Forelimb muscle (tissue), 1 donor: ENCODE measurements at places on chromosomes 7 and 10. TPM values are rescaled to one million over a fixed set of nuclear protein-coding genes. Genes with fewer than 3 reads are reported as not detected.
A peak's percentile ranks its signal among the peaks of the same experiment; 100 is the strongest.

LRRN3 gene
- 7.0 TPM for polyA plus RNA-seq

GRCh38 chr10:71957546-71958275 is 6.5 kb upstream of the CHST3 start:
- no peak for DNase-seq

DNA sequence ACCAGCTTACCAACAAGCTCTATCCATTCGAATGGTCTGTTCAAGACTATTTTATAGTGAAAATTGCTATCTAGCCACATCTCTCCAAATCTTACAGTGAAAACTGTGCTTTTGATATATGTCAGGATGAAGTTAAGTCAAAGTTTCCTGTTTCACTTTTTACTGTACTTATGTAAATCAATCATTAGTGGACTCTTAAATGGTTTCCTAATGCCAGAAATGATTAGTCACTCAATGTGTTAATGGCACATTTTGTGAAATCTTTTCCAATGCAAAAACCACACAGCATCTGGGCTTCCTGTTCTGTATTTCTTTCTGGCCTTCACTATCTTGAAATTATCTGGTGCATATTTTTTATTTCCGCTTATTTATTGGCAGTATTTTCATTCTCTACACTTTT is 87.3 kb upstream of the STEAP1B start:
- DNase-seq, result no peak

DNA sequence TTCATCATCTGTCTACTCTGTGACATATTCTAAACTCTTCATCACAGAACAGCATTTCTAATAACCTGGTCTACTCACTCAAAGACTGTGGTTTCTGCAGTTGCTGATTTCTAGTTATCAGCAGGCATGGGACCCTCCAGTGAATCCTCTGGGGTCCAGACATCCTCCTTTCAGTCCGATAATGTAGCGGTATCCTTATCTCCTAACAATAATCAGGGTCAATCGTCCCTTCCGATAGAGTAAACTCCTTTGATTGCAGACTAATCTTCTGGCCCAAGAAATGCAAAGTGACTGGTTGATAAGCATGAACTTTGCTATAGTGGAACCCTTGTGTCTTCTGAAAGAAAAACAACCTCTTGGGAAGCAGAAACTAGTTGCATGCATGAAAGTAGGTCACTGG is 1209.8 kb upstream of the CELF2 start:
- DNase-seq, result no peak

GRCh38 chr10:3432081-3432825 is 259.7 kb upstream of the PITRM1 start:
- DNase-seq, result no peak

- DNase-seq, result no peak
Observed at GRCh38 chr7:46485481-46486065, 564.5 kb upstream of the IGFBP3 start.

DNA sequence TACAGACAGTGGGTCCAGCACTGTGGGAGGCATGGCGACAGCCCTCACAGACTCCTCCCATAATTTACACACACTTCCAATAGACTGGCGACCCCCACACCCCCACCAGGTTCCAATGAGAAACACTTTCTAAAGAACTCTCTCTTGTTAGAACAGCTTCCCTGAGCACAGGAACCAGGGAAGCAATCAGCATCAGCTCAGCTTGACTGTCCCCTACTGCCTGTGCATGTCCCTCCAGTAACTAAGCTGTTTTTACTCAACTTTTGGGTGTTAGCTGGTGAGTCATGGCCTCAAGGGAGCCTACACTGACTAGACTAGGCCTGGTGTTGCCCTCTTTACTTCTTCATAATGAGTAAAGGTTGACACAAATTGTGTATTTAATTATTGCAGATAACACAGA is 32.6 kb upstream of the HERPUD2 start:
- no peak for DNase-seq

DNA sequence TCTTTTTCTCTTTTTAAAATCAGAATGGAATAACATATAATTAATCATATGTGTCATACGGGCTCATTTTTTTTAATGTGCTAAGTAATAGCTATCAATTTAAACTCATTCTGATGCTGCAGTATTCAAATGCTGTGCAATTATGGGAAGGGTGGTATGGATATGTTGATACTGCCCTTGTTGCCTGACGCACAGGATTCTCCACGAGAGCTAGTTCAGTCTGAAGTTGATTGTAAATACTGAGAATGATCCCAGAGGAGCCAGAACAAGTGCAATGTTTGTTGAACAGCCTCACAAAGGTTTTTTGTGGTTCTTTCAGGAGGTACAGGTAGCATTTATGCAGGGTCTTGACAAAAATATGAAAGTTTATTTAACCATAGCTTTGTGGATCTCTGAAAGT is 13.4 kb downstream of the NPY start:
- DNase-seq, result no peak

GRCh38 chr10:89163265-89163995 is 43.7 kb downstream of the CH25H start:
- no peak for DNase-seq

CPA2 gene
- polyA plus RNA-seq, result 0.49 TPM

GRCh38 chr7:1668396-1669063 is 1.5 kb upstream of the ELFN1 start:
- DNase-seq, result no peak

DNA sequence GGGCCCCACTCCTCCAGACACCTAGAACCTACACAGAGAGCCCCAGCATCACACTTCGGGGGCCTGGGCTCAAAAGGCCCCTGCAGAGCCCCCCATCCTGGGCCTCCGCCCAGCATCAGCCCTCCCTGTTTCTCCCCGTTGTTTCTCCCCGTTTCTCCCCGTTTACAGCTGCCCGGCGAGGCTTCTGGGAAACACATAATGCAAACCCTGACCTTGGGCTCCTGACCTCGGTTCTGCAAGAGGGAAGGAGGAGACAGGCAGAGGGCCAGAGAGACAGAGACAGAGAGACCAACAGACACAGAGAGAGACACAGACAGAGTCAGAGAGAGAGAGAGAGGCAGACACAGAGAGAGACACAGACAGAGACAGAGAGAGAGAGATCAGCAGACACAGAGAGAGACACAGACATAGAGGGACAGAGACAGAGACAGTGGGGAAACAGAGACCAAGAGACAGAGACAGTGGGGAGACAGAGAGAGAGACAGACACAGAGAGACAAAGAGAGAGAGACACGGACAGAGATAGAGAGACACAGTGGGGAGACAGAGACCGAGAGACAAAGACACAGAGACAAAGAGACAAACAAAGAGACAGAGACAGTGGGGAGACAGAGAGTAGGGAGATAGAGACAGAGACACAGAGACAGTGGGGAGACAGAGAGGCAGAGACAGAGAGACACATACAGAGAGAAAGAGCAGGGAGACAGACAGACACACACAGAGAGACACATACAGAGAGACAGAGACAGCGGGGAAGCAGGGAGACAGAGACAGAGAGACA is 12.5 kb downstream of the VENTX start:
- DNase-seq, result no peak

DNA sequence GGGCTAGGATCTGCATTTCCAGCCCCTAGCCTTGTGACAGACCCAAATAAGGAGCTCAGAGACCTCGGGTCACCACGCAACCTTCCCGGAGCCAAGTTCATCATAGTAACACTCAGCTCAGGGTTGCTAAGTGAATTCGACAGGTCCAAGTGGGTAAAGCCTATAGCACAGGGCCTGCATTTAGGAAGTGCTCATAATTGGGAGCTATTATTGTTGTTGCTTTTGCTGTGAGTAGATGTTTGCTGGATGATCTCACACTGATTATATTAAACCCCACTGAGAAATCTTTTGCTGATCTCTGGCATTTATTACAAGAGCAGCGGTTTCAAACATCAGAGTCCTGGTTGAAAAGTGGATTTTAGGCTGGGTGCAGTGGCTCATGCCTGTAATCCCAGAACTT is 20.3 kb upstream of the SAR1A start:
- DNase-seq, result no peak

DNA sequence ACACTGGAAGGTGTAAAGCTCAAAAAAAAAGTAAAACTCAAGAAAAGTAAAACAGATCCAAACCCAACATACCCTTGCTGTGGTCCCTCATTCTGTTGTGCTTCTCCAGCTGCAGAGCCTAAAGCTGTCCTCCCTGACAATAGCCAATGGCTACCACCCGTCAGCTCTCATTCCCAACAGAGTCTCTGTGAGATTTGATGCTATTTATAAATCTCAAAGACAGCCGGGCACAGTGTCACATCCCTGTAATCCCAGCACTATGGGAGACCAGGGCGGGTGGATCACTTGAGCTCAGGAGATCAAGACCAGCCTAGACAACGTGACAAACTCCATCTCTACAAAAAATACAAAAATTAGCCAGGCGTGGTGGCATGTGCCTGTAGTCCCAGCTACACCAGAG is 116.0 kb downstream of the KMT2E start:
- no peak for DNase-seq

DNA sequence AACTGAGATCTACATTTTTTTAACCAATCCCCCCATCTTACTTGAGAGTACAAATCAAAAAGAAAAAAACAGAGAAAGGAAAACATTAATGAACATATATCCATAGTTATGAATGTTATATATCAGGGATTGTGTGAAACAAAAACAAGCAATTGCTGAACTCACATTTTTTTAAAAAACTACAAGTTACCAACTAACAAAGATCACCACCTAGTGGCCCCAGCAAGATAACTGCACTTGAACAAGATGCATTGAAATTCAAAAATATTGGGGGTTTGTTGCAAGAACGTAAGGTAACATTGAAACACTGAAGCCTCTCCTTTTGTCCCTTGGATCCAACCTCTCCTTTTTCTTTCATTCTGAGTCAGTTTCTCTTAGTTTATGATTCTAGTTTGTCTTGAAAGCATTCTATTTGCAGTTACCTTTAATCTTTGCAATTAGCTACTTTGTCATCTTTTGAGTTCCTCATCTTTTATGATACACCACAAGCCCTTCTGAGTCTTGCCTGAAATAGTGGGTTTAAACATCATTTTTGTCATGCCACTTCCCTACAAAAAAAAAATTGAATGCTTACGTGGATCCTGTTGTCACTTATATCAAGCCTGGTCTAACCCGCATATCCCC is 87.3 kb upstream of the TES start:
- DNase-seq, result peak; percentile 16

DNA sequence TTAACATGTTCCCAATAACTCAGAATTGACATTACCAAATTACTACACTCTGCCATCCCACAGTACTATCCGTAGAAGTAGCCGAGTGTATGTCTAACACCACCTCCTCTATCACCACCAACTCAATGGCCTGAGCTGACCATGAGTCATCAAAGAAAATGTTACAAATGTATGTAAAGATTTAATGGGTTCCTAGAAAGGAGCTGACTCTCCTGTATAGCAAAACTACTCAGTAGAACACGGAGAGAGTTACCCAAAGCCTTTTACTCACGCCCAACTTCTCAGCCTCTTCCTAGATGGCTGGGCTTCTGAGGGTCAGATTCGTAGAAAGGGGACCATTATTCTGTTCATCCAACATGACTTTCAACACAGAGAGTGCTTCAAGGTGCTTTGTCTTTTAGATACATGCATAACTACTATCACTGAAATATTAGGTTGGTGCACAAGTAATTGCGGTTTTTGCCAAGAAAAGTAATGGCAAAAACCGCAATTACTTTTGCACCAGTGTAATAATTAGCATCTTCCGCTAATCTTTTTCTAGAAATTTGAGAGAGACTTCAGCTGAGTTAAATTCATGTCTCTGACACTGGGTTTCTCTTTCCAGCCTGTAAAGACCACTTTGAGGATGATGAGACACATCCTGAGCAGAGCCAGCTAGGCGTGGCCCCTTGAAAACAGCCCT is 24.0 kb upstream of the NANOS1 start:
- no peak for DNase-seq

- DNase-seq, result no peak
Observed at GRCh38 chr7:89170628-89171027, 375.1 kb upstream of the TEX47 start.

DNA sequence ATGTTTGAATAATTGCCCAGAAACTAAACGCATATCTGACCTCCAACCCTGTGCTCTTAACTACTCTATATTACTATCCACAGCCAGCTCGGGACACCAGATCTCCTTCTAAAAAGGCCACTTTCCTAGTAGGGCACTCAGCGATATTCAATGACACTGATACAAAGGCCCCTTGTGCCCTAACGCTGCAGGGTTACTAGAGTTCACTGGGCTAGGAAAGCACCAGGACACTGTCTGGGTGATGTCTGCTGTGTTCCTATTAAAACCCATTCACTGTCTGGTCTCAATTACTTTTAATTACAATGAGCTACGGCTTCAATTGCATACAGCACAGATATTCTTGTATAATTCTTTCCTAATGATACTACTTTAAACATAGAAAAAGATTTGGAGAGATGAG is 91.7 kb downstream of the SORCS1 start:
- DNase-seq, result no peak

GRCh38 chr10:84204122-84204521 is 9.8 kb downstream of the CDHR1 start:
- DNase-seq, result no peak

DNA sequence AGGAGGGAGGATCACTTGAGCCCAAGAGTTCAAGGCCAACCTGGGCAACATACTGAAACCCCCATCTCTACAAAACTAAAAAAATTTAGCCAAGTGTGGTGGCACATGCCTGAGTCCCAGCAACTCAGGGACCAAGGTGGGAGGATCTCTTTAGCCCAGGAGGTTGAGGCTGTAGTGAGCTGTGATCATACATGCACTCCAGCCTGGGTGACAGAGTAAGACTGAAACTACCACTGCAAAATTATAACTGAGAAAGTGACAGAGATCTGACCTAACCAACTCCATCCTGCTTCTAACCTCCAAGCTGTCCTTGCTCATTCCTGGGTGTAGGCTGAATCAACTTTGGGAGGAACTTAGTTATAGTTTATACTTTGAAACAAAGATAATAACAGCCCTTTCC is 59.4 kb downstream of the HTR7 start:
- DNase-seq, result no peak

INSYN2A gene
- polyA plus RNA-seq, result 1.1 TPM

SPDYE5 gene
- 2.8 TPM for polyA plus RNA-seq

GRCh38 chr10:60537697-60538096 is 148.0 kb upstream of the ANK3 start:
- DNase-seq, result no peak

GDF2 gene
- not detected for polyA plus RNA-seq

- DNase-seq, result no peak
Observed at GRCh38 chr7:158525648-158526484, 61.8 kb downstream of the PTPRN2 start.

KDM7A gene
- 8.4 TPM for polyA plus RNA-seq

AFAP1L2 gene
- polyA plus RNA-seq, result 34.0 TPM

DNA sequence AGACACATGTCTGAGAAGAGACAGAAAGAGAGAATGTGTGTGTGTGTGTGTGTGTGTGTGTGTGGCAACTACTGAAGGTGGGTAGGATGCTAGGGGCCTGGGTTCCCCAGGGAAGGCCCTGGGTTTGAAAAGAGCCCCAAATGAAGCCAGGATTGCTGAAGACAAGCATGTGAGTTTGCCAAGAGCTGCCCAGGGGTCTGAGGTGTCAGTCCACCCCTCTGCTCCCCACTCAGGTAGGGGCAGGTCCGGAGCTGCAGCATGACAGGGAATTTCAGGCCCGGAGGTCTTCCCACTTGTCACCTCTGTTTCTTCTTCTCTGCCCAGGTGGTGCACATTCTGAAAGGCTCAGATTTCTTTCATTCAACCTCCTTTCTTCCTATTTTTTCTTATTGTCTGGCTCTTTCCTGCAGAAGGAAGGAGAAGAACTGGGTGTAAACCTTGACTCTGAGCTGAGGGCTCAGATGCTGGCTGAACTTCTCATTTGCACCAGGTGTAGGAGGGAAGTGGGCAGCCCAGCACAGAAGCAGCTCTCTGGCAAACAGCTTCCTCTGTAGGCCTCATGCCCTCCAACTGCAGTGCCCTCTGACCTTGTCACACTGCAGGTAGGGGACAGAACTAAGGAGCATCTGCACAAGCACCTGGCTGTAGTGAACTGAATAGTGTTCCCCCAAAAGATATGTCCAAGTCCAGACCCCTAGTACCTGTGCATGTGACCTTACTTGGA is 79.6 kb upstream of the LRRC4 start:
- no peak for DNase-seq
